ENCODE measurements at places on chromosomes 3 and 15.

- no peak for DNase-seq
These were observed 366 bp downstream of the TM6SF1 start for GRCh38 chr15:83107841-83108181.

- no peak for DNase-seq
These were observed 78.3 kb upstream of the ALDH1A3 start for GRCh38 chr15:100801256-100801900.

DNA sequence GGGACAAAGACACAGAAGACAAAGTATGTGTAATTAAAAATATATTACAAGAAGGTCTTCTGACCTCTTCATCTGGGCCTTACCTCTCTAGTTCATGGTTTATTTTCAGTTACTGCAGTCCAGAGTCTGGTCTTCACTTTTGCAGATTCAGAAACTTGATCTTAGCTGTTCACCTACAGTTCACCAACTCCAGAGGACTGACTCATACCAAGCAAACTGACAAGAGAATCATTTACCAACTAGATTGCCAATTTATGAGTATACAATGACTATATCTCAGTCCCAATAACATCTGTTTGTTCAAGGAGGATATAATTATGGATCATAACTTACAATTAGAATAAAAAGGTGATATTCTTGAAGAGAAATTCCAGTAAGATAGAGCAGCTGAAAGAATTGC, 9.0 kb downstream of the P2RY1 start:
- DNase-seq: no peak

GRCh38 chr3:195760345-195761122, 39.8 kb downstream of the MUC20 start:
- no peak for DNase-seq

- DNase-seq: no peak
These were observed 7.8 kb upstream of the ACSBG1 start for GRCh38 chr15:78242128-78242527.

- no peak for DNase-seq
These were observed 662 bp downstream of the TMEM108 start for GRCh38 chr3:133038731-133039375.

- no peak for DNase-seq
These were observed 12.0 kb upstream of the CPA3 start for GRCh38 chr3:148853076-148853475.

DNA sequence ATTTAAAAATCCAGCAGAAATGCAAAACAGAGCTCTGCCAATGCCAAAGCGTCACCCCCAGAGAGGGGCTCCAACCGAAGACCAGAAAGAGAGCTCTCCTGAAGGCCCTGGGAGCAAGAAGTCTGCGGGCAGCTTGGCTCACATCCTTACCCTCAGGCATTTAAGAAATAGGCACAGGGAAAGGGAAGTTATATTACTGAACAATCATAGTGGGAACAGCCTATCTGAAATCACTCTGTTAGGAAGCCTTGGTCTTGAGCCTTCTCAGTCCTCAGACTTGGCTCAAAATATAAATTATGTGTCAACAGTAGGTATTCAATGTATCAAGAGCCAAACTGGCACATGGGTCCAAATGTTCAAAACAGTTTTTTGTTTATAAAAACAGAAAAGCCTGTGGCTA, 10.3 kb upstream of the PPARG start:
- no peak for DNase-seq

- no peak for DNase-seq
These were observed 387.2 kb downstream of the ROBO1 start for GRCh38 chr3:79380581-79380980.

DNA sequence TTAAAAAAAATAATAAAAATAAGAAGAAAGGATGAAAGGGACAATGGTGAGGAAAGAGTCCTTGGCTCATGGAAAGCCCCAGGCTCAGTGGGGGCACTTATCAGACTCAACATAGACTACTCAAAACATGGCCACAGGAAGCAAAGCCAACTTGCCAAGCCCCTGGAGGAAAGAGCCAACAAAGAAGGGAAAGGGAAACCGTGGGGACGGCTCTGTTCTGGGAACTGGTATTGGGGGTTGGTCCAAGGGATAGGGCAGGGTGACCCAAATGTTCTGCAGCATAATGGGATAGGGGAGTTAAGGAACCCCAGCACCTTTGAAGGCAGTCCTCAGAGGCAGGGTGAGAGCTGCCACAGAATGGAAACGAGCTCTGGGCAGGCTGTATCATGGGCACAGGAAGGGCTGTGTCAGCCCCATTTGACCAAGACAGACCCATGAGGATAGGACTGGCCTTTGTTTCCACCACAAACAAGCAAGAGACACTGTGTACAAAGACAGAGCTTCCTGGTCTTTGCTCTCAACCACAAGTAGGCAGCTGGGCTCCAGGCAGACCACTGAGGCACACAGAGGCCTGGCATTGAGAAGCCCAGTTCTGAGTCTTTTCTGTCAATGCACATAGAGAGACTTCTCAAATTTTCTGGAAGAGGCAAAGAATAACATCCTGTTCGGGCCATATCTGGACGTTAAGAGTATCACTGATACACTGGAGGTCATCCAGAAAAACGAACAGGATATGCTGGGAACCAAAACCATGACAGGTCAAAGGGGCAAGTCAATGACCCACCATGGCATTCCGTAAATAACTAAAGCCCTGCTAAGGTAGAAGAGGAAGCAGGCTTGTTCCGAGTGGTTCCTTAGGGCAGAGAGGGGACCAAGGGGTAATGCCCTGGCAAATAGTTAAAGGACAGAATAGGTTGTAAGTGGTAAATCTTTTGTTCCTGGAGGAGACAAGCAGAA, 10.6 kb upstream of the SEMA7A start:
- DNase-seq: no peak

- DNase-seq: no peak
These were observed 223.6 kb upstream of the CTNNB1 start for GRCh38 chr3:40975711-40976121.

DNA sequence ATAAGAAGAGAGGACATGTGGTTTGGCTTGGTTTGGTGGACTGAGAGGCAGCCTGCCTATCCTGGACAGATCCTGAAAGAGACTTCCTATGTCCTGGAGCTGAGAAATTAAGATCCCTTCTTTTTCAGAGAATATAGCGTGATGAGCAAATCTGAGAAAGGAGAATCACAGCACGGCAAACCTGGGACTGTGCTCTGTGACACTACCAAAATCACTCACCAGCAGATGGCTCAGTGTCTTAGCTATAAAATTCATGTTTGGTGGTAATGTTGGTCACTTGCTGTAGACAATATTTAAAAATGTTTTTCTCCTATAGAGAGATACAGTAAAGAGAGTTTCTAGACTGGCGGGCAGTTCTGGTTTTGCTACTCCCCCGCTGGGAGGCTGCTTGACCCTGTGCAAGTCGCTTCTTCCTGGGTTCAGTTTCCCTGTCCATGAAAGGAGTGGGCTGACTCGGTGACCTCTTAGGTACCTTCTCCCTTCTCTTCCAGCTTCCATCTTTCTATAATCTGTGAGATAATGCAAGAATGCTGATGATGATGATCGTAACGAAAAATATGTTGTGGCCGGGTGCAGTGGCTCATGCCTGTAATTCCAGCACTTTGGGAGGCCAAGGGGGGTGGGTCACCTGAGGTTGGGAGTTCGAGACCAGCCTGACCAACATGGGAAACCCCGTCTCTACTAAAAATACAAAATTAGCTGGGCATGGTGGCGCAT, 7.6 kb upstream of the HES1 start:
- DNase-seq: no peak

GRCh38 chr15:71473751-71474150, 336.6 kb upstream of the NR2E3 start:
- no peak for DNase-seq

GRCh38 chr3:33277193-33277882, at the start of gene FBXL2:
FBXL2 (plus strand) TSS chr3:33277442; CDS start chr3:33277513, 71 bp downstream.
- peak; percentile 11 for DNase-seq

GRCh38 chr15:22228101-22228762, 147.9 kb downstream of the OR4M2 start:
- DNase-seq: no peak

DNA sequence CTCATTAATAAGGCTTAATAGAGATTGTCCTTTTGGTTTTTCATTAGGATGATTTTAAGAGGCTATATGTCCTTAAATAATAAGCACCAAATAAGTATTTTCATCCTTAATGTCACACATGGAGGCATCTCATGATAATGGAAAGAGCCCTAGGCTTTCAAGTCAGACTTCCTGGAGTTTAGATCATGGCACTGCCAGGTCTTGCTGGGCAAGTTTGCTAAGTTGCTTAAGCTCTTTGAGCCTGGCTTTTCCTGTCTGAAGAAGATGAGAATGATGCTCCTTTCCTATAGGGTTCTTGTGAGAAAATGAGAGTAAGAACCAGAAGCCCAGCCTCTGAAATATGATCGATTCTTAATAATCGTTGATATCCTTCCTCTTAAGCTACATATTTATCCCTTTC, 23.4 kb upstream of the P2RY12 start:
- no peak for DNase-seq

- DNase-seq: peak; percentile 10
These were observed 1.0 kb downstream of the PAK2 start for GRCh38 chr3:196740481-196741248.

DNA sequence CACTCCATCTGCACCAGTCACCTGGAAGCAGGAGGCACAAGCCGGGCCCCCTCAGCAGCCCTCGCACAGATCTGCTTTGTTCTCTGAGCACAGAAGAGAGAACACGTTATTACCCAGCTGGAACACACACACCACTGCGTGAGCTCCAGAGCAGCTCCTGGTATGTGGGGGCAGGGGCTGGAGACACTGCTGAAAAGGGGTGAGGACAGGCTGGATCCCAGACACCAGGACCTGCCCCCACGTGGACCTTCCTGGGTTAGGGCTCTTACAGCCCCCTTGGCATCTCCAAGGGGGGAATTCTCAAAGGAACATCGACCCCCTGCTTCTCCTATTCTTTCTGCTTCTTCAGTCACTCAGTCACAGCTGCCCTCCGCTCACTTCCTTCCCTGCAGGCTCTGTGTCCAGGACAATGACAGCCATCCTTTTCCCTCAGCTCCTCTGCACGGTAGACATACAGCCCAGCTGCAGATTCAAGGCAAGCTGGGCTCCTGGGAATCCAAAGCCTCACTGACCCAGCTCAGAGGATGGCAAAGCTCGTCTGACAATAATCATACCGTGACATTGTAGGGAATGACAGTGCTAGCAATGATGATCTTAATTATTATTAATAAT, 33.7 kb downstream of the PRR20G start:
- DNase-seq: no peak

DNA sequence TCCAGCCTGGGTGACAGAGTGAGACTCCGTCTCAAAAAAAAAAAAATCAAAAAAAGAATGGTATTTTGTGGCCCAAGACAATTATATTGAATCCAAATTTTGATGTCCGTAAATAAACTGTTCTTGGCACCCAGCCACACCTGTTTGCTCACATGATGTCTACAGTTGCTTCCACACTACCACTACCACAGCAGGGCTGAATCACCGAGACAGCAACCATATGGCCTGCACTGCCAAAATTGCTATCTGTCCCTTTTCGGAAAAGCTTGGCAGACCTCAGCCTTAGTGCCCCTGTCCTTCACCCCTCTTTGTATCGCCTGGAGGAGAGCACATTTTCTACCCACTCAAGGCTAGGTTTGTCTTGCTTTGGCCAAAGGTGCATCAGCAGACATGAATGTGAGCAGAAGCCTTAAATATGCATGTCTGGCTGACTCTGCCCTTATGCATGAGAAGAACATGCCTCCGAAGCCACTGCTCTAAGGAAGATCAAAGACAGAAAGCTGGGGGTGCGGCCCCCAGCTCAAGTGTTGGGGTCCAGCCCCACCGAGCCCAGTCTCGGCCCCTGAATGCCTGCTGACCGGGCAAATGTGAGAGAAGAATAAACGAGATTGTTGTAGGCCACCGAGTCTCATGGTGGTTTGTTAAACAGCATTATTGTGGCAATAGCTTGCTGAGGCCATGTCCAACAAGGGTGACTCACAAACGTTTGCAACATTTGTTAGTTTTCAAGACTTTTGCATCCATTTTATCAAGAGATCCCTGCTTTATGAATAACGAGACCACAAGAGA, 108.1 kb downstream of the TPRA1 start:
- DNase-seq: no peak

- DNase-seq: peak; percentile 70
These were observed 160.9 kb downstream of the SMAD6 start for GRCh38 chr15:66862940-66863335.

DNA sequence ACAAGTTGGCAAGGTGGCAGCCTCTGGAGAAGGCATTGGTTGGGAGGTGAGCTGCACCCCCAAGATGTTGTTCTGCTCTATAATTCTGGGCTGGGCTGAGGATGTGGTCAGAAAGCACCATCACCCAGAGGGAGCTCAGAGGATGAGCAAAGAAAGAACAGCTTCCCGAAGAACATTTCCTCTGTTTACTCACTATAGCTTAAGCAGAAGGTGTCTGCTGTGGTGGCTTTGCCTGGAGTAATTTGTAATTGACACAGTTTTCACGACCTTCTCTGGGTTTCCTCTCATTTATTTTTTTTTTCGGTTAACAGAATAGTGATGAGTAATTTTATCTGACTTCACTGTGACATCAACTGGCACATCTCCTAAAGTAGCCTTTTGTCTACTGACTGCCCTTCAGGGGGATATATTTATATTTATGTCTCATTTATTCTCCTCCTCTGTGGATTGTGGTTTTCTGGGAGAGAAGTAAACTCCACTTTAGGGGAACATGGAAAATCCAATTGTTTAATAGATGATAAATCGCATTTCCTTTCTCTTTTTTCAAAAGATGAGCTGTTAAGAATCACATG, 49.5 kb upstream of the ABHD17C start:
- DNase-seq: no peak

DNA sequence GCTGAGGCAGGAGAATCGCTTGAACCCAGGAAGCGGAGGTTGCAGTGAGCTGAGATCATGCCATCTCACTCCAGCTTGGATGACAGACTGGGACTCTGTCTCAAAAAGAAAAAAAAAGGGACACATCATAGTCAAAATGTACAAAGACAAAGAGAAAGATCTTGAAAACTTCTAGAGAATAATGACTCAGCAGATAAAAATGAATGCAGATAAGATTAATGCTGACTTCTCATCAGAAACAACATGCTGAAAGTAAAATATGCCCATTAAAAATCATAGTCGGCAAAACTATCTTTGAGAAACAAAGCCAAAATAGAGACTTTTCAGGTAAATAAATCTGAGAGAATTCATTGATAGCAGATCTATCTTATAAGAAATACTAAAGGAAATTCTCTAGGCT, 271.1 kb upstream of the GPR149 start:
- DNase-seq: no peak

GRCh38 chr3:70614111-70614510, 301.7 kb upstream of the MDFIC2 start:
- DNase-seq: no peak

GRCh38 chr15:83011271-83012075, at the start of gene C15orf40:
C15orf40 (minus strand) TSS chr15:83011639; CDS start chr15:83011607, 32 bp downstream.
- peak; percentile 83 for DNase-seq

GRCh38 chr15:52252781-52253180, 42.8 kb downstream of the MYO5C start:
- DNase-seq: no peak

DNA sequence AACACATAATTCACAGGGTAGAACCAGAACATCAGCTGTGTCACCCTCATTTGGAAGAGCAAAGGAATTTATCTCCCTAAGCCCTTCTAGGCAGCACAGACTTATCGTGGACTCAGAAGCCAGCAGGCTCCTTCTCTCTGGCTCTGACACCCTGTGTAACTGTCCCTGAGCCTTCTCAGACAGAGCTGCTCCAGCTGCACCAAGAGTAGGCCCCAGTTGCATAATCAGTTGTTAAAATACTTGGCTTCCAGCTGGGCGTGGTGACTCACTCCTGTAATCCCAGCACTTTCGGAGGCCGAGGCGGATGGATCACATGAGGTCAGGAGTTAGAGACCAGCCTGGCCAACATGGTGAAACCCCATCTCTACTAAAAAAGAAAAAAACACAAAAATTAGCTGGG, 49.4 kb upstream of the ACVR2B start:
- no peak for DNase-seq
